ENCODE measurements at places on chromosomes 11 and 22.

DNA sequence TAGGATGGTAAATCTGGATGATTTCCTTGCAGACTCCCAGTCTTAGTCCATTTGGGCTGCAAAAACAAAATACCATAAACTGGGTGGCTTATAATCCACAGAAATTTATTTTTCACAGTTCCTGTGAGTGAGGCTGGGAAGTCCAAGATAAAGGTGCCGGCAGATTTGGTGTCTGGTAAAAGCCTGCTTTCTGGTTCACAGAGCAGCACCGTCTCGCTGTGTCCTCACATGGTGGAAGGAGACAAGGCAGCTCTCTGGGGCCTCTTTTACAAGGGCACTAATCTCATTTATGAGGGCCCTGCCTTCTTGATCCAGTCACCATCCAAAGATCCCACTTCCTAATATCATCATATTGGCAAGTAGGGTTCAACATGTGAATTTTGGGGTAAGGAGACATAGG lies 8.9 kb downstream of the USP47 start:
- DNase-seq: no peak

GRCh38 chr22:36435516-36436415 lies 45.7 kb downstream of the TXN2 start:
- no peak for DNase-seq

GRCh38 chr22:46175631-46176030 lies 25.3 kb downstream of the PPARA start:
- no peak for DNase-seq

DNA sequence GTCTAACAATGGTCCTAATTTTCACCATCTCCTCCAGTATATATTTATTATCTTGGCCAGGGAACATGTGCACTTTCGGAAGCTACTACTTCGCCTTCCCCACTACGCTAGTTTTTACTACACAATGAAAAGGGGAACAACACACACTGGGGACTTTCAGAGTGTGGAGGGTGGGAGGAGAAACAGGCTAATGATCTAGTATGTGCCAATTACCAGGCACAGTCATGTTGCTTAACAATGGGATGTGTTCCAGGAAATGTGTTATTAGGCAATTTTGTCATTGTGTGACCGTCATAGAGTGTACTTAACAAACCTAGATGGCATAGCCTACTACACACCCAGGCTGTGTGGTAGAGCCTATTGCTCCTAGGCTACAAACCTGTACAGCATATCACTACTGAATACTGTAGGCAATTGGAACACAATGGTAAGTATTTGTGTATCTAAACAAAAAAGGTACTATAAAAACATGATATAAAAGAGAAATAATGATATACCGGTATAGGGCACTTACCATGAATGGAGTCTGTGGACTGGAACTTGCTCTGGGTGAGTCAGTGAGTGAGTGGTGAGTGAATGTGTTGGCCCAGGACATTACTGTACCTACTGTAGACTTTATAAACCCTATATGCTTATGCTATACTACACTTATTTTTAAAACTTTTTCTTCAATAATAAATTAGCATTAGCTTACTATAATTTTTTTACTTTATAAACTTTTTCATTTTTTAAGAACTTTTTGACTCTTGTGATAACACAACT lies 20.1 kb upstream of the CUL5 start:
- no peak for DNase-seq

- no peak for DNase-seq
Measured at GRCh38 chr22:26394777-26395176, 34.3 kb upstream of the ASPHD2 start.

DNA sequence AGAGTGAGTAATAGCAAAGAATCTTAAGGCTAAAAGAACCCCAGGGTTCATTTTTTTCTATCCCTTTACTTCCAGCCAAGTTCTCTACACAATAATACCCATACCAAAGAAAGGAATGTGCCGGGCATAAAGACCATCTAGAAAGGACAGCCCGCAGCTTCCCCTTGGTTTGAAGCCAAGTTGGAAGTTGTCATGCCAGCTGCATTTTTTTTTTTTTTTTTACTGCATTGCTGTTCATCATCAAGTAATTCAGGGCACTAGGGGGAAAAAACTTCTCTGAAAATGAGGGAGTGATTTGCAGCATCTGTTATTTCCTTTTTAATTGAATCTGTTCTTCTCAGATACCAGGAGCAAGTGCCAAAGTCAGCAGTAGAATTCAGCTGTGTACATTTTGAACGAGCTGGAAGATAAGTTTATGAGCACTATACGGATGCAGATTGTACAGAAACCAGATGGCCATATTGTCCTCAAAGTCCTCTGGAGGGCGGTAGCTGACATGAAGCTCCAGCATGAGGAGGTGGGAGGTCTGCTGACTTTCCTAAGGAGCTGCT lies 56.4 kb downstream of the UBASH3B start:
- DNase-seq: no peak

DNA sequence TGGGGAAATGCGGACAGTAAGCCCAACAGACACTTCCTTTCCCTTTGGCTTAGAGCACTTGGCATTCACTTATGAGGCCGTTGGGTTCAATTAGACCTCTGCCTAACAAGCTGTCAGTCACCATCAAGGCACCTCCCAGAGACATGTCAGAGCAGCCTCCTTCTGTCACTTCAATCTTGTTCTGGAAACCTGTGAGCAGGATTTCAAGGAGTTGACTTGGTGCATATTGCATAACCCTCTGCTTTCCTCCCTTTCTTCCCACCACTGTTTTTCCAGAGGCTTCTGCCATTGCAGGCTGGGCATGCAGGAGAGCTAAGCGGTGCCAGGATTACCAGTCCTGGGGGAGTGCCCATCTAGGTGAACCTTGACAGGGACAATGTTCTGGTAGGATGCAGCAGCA lies 484.2 kb upstream of the LRRC4C start:
- DNase-seq: no peak

- no peak for DNase-seq
Measured at GRCh38 chr11:11419747-11420146, 66.7 kb upstream of the CSNK2A3 start.

DNA sequence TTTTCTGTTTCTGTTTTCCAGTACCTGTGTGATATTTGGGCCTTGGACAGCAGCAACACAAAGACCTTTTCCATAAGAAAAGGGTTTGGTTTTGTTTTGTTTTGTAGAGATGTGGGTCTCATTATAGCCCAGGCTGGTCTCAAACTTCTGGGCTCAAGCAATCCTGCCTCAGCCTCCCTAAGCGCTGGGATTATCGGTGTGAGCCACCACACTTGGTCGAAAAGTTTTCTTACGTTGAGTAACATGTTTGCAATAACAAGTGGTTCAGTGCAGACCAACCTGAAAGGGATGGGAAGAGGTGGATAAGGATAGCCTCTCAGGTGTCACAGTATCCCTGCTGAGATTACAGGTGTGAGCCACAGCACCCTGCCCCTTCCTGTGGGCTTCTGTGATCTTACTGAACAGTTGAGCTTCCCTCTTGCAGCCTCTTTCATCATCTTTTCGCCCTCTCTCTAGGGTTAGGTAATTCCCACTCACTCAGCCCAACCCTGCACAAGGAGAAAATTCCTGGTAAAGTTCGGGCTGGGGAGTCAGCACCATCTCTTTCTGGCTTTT lies 3.5 kb upstream of the MRPL48 start:
- no peak for DNase-seq

DNA sequence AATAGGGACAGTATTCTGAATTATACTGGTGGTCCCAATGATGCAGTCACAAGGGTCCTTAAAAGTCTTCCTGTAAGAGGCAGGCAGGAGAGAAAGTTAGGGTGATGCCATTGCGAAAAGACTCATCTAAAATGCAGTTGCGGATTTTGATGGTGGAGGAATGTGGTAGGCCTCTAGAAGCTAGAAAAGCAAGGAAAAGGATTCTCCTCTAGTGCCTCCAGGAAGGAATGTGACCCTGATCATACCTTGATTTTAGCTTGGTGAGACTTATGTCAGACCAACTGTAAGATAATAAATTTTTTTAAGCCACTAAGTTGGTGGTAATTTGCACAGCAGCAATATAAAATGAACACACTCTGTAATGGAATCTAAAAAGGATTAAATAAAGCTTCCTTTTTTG lies 33.8 kb downstream of the CHORDC1 start:
- no peak for DNase-seq

- DNase-seq: no peak
Measured at GRCh38 chr22:37533995-37534394, 14.8 kb upstream of the CARD10 start.

GRCh38 chr11:37364246-37364839 lies 766.3 kb upstream of the RAG2 start:
- no peak for DNase-seq

- DNase-seq: no peak
Measured at GRCh38 chr11:20015529-20016427, 144.5 kb downstream of the DBX1 start.

DNA sequence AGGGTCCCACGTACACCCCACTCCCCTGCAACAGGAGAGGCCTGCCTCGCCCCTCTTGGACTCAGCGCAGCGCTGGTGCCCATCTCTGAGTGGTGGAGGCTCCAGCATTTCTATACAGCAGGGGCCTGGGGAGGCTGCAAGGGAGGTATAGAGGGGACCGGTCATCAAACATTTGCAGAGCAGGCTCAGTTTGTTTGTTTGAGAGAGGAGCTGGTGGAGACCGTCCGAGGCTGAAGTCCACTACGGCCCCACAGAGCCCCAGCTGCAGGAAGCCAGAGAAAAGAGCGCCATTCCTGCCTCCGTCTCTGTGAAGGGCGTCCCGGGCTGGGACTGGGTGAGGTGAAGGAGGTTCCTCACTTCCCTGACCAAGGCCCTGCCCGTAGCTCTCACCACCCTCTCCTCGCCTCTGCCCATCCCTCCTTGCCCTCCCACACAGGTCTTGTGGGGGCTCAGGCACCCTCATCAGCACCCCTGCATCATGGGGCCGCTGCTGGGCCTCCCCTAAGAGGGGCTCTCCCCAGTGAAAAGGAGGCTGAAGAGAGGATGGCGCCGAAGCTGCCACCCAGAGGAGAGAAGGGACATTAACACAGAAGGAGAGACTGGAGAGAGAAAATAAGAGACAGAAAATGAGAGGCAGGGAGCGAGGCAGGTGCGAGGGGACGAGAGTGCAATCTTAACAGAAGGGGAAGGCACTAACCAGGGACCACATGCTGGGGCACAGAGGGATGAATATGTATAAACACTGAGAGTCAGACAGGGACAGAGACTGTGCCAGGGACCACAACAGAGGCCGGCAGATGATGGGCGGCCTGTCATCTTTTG lies 24.5 kb downstream of the RPUSD4 start:
- no peak for DNase-seq

- no peak for DNase-seq
Measured at GRCh38 chr22:25084405-25085107, 115.1 kb upstream of the CRYBB3 start.

DNA sequence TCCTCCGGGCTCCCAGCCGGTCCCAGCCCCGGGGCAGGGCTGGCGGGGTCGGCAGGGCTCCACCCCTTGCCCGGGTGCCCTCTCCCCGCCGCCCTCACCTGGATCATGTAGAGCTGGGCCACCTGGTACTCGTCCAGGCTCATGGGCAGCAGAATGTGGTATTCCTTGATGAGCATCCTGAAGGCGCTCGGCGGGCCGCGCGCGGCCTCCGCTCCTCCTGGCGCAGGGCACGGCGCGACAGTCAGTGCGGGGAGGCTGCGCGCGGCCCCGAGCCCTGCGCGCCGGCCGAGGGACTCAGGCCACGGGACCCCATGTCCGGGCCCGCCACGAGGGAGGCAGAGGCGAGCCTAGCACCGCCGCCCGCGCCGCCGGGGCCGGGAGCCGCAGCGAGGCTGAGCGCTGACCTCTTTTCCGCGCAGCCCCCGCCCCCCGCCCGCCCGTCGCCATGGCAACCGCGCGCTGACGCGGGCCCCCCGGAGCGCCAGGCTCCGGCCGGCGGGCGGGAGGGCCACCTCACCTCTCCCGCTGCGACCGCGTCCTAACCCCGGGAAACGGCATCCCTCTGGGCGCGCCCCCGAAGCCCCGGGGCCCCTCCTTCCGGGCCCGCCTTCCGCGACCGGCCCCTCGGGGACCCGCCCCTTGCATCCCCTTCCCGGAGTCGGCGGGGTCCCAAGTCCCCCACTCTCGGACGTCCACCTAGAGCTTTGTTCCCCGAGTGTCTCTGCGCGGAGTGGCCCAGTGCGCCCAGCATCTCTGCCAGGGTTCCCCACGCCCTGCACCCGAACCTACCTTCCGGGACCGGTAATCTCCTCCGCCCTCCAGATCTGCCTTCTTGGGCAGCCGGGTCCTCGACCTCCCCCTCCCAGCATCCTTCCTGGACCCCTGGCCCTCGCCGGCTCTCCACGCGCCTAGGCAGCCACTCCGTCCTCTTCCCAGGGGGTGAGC lies 886 bp downstream of the PITPNM1 start:
- DNase-seq: no peak

DNA sequence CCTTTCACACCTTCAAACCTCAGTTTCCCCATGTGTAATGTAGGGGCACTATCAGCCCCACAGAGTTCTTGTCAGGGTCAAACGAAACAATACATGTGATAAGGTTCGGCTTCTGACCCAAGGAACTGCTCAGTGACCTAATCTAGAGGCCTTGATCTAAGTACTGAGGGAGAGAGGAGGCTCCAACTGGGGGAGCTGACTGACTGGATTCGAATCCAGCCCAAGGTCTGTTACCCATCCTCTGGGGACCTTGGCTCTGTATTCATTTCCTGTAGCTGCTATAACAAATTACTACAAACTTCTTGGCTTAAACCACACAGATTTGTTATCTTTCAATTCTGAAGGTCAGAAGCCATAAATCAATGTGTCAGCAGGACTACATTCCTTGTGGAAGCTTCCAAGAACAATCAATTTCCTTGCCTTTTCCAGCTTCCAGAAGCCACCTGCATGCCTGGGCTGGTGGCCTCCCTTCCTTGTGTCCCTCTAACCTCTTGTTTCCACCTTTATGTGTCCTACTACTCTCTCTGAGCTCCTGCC lies 10.7 kb upstream of the ANAPC15 start:
- DNase-seq: no peak

DNA sequence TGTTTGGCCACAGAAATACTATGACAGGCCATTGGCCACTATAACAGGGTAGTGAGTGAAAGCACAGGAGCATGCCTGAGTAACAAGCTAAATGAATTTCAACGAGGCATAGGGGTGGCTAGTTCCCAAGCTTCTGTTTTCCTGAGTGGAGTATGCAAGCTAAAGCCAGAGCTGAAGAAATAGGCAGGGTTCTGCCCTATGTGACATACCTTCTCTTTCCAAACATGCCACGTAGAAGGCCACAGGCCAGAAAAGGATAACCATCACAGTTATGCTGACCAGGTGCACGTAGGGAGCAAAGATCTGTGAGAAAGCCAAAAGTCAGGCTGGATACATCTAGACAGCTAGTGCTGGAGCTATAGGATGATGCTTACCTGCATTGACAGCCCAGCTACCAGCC lies 30.6 kb downstream of the GDPD4 start:
- DNase-seq: no peak

Measured in right atrium auricular region (tissue), 2 donors.